Panc1 (cell line): ENCODE measurements at places on chromosomes 11 and 22. TPM values are rescaled to one million over a fixed set of nuclear protein-coding genes. Genes with fewer than 3 reads are reported as not detected.

OR8G1 gene
- not detected for total RNA-seq

OR4S2 gene
- total RNA-seq = not detected

SCARF2 gene
- 3.2 TPM for total RNA-seq

C1QTNF4 gene
- not detected for total RNA-seq

MMP1 gene
- 0.15 TPM for total RNA-seq

FIBIN gene
- not detected for total RNA-seq

HPX gene
- 1.0 TPM for total RNA-seq

APOA5 gene
- 0.39 TPM for total RNA-seq

ANO3 gene
- total RNA-seq = not detected

OR51B5 gene
- not detected for total RNA-seq

OR10D3 gene
- not detected for total RNA-seq

MAP6 gene
- total RNA-seq = 0.21 TPM

C22orf31 gene
- not detected for total RNA-seq

KLHL35 gene
- total RNA-seq = 10.9 TPM

CHCHD10 gene
- total RNA-seq = 84.4 TPM

TNNT3 gene
- total RNA-seq = 0.41 TPM

BCO2 gene
- 2.5 TPM for total RNA-seq

PAX6 gene
- 0.49 TPM for total RNA-seq

BAIAP2L2 gene
- 0.18 TPM for total RNA-seq

PHOX2A gene
- not detected for total RNA-seq

VWCE gene
- total RNA-seq = 0.51 TPM

IL10RA gene
- 0.41 TPM for total RNA-seq

SLC6A5 gene
- not detected for total RNA-seq

OR5M8 gene
- not detected for total RNA-seq

CLDN5 gene
- total RNA-seq = 0.18 TPM

MYO7A gene
- 1.3 TPM for total RNA-seq

MS4A4A gene
- not detected for total RNA-seq

ZNF70 gene
- 3.2 TPM for total RNA-seq

TMEM179B gene
- 50.9 TPM for total RNA-seq

H19 gene
- total RNA-seq = 1,268 TPM
